ENCODE measurements at places on chromosomes 12 and 14.

DNA sequence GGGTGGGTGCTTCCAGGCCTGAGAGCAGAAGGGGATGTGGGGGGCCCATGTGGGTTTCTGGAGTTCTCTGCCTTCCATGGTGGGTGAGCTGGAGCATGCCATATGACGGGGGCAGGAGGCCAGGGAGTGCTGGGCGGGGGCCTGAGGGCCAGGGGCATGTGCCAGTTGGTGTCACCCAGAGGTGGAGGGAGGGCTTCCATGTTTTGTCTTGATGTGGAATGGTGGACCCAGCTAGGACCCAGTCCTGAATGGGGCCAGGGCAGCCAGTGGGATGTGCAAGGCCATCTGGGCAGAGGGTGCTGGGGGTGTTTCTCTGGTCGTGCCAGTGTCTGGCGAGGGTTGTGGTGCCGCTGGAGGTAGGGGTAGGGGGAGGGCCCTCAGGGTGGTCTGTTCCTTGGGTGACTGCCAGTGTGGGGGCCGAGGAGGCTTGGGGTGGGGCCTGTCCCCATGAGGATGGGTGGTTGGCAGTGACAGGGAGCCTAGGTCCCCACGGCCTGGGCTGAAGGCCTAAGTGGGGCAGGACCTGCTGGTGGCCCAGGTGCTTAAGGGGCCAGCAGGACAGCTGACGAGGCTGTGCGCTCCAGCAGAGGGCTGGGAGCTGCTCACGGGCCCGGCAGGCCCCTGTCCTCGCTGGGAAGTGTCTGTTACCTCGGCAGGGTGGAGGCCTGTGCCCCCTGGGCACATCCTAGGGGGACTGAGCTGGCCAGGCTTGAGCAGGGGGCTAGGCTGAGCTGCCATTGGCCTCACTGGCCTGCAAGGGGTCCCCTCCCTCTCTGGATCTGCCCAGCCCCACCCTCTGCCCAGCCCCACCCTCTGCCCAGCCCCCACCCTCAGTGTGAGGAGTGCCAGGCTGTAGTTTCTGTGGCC, 26.8 kb downstream of the CEP170B start:
- DNase-seq = no peak

DNA sequence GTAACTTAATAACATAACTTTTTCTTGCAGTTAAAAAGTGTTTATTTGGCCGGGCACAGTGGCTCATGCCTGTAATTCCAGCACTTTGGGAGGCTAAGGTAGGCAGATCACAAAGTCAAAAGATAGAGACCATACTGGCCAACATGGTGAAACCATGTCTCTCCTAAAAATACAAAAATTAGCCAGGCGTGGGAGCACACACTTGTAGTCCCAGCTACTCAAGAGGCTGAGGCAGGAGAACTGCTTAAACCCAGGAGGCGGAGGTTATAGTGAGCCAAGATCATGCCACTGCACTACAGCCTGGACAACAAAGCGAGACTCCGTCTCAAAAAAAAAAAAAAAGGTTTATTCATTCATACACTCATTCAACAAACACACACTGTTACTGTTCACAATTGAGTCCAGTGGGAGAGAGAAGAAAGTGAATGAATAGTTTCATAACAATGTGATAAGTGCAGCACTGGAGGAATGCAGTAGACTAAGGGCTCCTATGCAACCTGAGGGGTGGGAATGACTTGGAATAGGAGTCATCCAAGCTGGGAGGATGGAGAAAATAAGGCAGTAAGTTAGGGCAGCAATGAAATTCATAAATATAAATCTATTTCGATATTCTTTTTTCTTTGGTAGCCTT, 19.8 kb downstream of the DAD1 start:
- DNase-seq = no peak

- no peak for DNase-seq
Measured at GRCh38 chr14:106508216-106508615, 981.8 kb downstream of the TMEM121 start.

DNA sequence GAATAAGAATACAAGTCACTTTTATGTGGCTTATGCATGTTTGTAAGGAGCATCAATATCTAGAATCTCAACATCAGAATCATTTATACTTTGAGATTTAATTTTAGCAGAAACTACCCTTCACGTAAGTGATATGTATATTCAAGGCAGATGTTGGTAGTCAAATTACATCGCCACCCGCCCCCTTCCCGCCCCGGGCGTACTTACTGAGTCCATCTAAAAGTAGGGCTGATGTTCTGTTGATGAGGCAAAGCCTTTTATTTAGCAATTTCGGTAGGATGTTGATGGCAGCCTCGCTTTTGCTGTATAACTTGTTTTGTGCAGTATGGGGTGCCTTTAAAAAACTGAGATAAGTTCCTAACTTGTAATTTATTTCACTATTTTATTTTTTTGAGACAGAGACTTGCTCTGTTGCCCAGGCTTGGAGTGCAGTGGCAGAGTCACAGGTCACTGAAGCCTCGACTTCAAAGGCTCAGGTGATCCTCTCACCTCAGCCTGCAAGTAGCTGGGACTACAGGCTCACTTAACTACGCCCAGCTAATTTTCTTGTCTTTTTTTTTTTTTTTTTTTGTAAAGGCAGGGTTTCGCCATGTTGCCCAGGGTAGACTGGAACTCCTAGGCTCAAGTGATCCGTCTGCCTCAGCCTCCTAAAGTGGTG, 30.8 kb downstream of the KTN1 start:
- DNase-seq = no peak

DNA sequence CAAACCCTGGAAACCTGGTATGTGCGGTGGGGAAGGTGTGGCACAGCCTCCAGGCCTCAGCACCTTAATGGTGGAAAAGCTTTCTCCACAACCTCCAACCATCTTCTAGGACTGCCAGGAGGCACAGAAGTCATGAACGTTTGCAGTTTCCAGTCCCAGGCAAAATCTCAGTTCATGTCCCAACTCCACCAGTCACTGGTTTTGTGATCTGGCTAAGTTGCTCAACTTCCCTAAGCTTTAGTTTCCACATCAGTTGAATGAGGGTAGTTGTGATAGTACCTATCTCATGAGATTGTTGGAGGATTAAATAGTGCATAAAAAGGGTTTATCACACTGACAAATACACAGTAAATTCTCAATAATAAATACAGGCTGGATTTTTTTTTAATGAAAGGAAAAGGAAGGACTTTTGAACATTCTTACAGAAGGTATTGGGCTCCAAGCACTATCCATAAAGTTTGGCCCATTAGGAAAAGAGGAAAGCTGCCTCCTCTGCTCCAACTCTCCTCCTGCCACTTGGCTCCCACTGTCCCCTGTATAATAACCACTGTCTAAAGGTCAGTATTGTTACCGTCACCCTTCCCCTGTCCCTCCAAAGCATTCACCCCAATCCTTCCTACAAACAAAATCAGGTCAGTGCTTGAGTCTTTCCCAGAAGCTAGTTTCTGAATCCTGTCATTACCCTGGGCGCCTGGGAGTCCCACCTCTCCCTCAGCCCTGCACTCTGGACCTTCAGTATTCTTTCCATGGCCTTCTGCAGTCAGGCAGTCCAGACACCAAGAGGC, 6.3 kb downstream of the PCK2 start:
- no peak for DNase-seq

GRCh38 chr12:84117190-84117589, 795.4 kb downstream of the SLC6A15 start:
- no peak for DNase-seq

DNA sequence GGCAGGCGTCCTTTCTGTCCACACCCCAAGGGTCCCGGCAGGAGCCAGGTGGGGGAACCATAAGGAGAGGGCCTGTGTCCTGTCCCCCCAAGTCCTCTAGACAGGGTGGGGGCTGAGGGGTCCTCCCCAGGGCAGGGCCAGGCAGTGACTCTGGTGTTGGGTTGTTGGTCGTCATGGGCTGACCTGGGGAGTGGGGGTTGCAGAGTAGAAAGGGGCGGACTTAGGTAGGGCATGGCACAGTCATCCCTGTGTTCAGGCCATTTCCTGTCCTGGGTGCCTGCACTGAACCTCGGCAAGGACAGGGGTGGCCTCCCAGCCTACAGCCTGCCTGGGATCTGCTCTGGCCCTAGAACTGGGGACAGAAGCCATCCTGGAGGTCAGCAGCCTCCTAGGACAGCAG, 356.2 kb downstream of the TMEM121 start:
- DNase-seq = peak; percentile 7

- DNase-seq = no peak
Measured at GRCh38 chr14:94600148-94600545, 12.0 kb upstream of the SERPINA3 start.

DNA sequence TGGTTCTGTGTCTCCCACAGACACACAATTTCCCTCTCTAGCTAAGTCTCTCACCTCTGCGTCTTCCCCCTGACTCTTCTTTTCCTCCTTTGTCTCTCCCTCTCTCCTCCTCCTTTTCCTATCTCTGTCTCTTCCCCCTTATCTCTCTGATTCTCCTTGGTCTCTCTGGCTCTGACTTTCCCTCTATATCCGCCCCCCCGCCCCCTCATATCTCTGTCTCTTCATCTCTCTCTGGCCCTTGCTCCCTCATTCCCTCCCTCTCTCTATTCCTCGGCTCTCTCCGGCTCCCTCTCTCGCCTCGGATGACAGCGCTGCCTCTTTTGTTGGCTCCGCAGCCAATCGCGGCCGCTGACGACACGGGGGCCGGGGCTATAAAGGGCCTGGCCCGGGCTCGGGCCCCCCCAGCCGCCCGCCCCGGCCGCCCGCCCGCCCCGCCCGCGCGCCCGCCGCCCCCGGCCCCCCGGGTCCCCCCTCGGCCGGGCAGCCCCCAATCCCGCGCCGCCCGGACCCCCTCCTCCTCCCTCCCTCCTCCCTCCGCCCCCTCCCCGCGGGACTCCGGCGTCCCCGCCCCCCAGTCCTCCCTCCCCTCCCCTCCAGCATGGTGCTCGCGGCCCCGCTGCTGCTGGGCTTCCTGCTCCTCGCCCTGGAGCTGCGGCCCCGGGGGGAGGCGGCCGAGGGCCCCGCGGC, at the start of gene GDF11:
Gene GDF11 (plus strand): TSS at position 404 of the 687 bp plus-strand sequence. CDS start 195 bp downstream, at position 599.
- DNase-seq = peak; percentile 87

DNA sequence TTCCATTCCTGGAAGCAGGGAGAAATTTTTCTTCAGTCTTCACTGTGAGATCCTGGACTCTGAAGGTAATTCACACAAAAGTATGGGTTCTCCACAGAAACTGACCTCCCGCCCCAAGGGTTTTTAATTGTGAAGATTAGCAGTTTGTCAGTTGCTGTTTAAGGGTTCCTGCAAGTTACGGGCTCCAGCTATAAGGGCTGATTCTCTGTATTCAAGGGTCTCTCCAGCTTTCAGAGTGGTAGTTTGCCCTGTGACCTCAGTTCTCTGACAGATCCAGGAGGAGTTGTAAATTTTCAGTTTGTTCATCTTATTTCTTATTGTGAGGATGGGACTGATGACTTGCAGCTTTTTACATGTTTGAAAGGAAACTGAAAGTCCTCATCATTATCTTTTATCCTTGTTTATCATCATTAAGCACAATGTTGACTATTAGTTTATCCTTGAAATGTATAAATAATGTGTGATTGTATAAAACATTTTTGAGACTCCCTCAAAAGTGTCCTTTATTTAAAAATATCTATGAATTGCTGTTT, 110.9 kb downstream of the SCAF11 start:
- DNase-seq = no peak

GRCh38 chr14:96863327-96863985, 66.3 kb downstream of the VRK1 start:
- no peak for DNase-seq

GRCh38 chr12:72540811-72541210, 268.6 kb downstream of the TRHDE start:
- no peak for DNase-seq

- DNase-seq = no peak
Measured at GRCh38 chr12:114306646-114307045, 99.3 kb downstream of the TBX5 start.

DNA sequence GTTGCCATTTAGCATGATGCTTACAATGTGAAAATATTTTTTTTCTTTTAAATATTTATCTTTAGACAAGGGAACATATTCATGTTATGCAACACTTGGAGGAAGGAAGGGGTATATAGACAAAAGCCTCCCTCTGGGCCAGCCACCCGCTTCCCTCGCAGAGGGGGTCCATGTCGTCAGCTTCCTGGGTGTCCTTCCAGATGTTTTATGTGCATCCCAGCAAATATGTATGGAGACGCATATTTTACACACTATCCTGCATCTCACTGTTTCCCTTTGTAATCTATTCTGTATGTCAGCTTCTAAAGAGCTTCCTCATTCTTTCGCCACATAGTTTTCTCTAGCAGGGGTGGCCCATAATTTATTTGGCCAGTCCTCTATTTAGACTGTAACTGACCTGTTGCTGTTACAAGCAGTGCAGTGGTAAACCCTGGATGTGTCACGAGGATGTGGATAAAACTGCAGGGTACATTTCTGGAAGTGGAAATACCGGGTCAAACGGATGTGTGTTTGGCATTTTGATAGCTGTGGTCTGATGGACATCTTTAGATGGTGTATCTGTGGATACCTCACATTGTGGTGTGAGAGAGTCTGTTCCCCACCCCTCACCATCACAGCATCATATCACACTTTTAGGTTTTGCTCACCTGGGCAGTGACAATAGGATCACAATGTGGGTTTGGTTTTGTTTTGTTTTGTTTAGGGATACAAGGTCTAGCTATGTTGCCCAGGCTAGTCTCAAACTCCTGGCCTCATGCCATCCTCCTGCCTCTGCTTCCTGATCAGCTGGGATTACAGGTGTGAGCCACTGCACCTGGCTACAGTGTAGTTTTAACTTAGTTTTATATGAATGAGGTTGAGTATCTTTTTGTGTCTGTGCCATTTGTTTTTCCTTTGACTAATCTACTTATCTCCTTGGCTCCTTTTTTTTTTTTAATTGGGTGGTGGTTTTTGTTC, 31.6 kb downstream of the FAM222A start:
- no peak for DNase-seq

DNA sequence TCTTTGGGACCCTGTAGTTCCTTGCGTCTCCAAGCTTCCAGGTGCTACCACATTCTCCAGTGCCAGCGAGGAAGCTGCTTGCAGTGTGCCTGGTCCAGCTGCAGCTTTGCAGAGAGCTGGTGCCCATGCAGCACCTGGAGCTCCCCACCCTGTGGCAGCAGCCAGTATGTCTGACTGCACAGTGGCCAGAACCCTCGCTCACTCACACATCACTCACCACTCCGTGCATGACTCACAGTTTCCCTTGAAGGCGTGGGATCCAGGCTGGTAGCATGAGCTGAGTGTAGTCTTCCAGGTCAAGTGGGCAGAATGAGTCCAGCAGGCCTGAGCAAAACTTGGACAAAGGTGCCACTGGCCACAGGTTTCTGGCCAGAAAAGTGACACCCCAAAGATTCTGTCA, 33.6 kb downstream of the SDR9C7 start:
- DNase-seq = no peak

DNA sequence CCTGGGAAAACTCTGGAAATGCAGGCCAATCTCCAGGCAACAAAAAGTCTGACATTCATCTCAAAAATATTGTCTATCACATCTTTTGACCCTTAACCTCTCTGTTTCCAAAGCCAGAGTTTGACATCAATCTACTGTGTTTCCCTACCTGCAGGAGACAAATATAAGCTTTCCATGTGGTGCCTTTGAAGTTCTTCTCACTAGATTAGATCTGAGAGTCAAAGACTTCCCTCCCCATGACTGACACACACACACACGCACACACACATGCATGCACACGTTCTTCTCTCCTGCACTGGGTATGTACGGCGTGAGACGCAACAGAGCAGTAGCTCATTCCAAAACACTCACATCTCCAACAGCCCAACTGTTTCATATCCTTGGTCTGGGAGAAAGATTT, 8.1 kb upstream of the ITPR2 start:
- DNase-seq = no peak
